ENCODE measurements at places on chromosomes 5 and 9. TPM values are rescaled to one million over a fixed set of nuclear protein-coding genes. Genes with fewer than 3 reads are reported as not detected.

The EGFL7 gene
- total RNA-seq: 28.4 TPM

The OTP gene
- total RNA-seq: not detected

The PRKAA1 gene
- 118 TPM for total RNA-seq

The PCSK1 gene
- total RNA-seq: 3.6 TPM

The NR5A1 gene
- not detected for total RNA-seq

GRCh38 chr5:16866795-16867576 lies 69.1 kb downstream of the MYO10 start:
- no peak for DNase-seq

- DNase-seq: peak; percentile 47
These were observed 18.8 kb downstream of the NANS start for GRCh38 chr9:98075332-98075805.

GRCh38 chr5:53407373-53407772 lies 73.1 kb upstream of the FST start:
- no peak for DNase-seq

DNA sequence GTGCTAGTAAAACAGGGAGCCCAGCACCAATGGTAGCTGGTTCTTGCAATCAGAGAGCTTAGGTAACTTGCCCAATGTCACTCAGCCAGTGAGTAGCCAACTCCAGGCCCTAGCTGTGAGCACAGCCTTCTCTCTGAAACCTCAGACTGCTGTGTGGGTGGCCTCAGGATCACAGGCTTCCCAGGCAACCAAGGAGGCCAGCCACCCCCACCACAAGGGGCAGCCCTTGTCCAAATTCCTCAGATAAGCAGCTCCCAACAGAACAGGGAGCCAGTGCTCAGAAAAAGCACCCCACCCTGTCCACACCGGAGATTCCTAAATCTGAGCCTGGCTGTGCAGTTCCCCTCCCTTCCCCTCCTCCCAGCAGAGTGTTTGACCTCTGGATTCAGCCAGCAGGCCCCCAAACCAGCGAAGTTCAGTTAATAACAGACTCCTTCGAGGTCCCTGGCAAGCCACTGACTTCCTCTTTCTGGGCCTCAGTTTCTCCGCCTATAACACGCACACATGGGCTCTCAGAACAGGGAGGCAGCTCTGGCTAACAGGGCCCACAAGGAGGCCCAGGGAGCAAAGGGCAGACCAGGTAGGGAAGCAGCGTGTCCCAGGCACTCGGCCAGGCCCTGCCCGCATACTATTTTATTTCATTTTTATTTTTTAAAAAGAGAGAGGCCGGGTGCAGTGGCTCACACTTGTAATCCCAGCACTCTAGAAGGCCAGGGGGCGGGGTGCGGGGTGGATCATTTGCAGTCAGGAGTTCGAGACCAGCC lies 2.7 kb downstream of the EEIG1 start:
- DNase-seq: peak; percentile 74

GRCh38 chr9:20640331-20641187 lies 18.3 kb upstream of the MLLT3 start:
- DNase-seq: peak; percentile 68

- peak; percentile 59 for DNase-seq
These were observed 38.5 kb downstream of the FAXDC2 start for GRCh38 chr5:154811653-154812465.

GRCh38 chr9:111891910-111892499 lies 4.6 kb upstream of the UGCG start:
- DNase-seq: peak; percentile 79

DNA sequence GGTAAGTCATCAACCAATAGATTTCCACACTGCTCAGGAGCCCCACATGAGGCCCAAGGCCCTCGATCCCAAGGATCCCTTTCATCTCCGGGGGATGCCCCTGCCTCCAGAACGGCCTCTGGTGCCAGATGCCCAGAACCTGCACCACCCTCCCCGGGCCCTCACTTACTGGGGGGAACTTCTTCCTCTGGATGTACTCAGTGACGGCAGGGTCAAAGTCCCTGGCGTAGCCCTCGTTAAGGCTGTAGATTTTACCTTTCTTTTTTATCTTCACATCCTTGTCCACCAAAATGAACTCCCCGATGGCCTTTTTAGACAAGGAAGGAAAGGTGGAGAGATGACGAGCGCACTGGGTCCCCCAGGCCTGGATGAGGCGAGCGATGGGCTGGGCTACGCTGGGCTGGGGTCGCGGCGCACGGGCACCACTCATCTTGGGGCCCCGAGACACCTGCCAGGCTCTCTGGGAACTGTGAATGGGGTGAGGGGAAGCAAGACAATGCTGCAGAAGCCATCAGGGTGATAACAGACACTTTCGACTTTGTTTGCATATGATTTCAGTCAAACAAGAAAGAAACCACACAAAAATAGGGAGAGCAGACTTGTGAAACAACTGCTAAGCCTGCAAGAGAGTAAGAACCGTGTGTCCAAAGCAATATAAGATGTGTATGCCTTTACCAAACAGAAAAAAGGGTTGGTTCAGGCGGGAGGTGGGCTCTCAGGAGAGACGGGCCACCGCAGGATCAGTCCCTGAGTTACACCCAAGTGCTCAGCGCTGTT lies 13.2 kb upstream of the FBP2 start:
- peak; percentile 80 for DNase-seq

GRCh38 chr9:113562653-113563381 lies 99.3 kb downstream of the RGS3 start:
- no peak for DNase-seq

- no peak for DNase-seq
These were observed 85.3 kb downstream of the MVB12B start for GRCh38 chr9:126411948-126412284.

GRCh38 chr5:83653669-83654068 lies 67.0 kb downstream of the HAPLN1 start:
- no peak for DNase-seq

DNA sequence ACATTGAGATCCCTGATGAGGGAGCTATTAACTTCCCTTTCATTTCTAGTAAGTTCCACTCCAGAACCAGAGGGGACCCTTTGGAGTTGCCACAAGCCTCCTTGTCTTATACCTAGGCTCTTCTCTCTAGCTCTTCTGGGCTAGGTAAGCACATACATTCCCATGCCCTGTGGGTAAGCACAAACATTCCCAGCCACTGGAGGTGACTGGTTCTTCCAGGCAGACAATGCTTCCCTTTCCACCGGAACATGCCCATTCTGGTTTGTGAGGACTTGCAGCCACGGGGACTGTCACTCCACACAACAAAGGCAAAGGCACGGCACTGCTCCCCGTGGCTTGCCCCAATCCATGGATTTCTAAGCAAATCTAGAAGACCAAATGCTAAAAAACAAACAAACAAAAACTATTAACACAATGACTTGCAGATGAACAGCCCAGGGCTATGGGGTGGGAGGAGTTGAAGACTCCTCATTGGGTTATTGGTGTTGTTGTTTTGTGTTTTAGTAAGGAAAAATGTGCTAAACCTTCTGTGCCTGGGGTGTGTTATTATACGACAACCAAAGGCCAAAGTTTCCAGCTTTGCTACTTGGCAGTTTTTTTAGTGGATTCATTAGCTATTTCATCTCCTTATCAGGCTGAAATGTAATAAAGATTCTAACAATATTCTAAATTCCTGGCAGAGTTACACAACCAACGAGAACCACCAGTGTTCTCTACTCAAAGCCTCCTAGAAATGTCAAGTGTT lies 276.2 kb downstream of the SYK start:
- DNase-seq: no peak

DNA sequence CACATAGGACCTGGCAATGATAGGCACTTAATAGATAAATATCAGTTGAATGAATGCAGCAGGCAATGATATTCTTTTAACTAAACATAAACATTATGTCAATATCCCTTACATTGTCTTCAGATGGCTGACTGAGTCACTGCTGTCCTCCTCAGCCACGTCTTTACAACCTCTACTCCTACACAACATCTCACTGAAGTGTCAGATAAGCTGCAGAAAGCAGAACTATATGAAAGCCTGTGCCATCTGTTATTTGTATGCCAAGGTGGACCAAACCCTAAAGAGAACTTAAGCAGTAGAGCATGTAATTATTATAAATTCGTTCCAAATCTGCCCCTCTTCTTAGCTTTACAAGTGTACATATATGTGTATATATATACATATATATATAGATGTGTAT lies 271.2 kb downstream of the RASEF start:
- DNase-seq: no peak

DNA sequence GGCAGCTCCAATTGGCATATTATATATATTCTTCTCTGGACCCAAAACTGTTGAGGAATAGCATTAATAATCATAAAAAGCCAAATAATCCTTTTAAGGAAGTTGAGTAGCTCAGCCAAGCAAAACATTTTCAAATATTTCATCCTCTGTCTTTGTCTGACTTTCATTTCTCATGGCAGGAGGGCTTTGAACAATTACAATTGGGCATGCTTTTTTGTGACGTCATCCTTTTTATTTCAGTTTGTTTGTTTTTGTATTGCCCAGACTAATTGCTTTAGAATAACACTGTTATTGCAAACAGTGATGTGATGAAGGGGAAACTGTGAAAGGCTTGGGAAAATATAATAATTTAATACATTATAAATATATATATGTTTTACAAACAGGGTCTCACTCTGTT lies 65.2 kb upstream of the MAP1B start:
- no peak for DNase-seq

DNA sequence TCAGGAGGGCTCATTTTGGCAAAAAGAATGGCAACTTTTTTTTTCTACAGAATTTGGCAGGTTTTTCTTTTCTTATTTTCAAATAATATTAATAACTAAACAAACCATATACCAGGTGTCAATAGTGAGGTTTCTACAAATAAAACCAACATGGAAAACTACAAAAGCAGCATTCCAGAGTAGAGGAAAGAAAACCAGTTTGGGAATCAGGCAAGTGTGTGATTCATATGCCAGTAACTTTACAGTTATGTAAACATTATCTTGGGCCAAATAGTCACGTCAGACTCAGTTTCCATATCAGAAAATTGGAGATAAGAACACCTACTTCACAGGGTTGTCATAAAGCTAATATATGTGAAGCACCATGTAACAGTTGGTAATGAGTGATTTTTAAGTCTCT lies 51.7 kb downstream of the FBXW11 start:
- DNase-seq: no peak

DNA sequence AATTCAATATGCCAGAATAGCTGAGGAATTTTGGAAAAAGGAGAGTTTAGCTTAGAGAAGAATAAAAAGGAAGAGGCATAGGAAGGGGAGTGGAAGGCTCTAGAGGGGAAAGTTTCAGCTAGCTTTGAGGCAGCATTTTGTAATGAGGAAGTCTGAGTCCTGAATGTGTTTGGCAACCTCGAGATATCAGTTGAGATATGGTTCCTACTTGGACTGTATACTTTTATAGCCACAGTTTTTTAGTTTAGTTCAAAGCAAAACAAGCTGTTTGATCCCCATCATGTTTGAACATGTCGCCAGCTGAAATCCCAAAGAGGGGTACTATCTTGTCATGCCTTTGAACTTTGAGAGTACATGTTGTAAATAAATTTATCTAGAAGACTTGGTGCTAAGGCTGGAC lies 559.0 kb upstream of the FTMT start:
- no peak for DNase-seq

Measured in colonic mucosa (tissue), 4 donors.